NCI-H2081 (cell line): ENCODE measurements at places on chromosomes 11 and 22.

- DNase-seq = no peak
These were observed 32.1 kb downstream of the IFT27 start for GRCh38 chr22:36743591-36744412.

DNA sequence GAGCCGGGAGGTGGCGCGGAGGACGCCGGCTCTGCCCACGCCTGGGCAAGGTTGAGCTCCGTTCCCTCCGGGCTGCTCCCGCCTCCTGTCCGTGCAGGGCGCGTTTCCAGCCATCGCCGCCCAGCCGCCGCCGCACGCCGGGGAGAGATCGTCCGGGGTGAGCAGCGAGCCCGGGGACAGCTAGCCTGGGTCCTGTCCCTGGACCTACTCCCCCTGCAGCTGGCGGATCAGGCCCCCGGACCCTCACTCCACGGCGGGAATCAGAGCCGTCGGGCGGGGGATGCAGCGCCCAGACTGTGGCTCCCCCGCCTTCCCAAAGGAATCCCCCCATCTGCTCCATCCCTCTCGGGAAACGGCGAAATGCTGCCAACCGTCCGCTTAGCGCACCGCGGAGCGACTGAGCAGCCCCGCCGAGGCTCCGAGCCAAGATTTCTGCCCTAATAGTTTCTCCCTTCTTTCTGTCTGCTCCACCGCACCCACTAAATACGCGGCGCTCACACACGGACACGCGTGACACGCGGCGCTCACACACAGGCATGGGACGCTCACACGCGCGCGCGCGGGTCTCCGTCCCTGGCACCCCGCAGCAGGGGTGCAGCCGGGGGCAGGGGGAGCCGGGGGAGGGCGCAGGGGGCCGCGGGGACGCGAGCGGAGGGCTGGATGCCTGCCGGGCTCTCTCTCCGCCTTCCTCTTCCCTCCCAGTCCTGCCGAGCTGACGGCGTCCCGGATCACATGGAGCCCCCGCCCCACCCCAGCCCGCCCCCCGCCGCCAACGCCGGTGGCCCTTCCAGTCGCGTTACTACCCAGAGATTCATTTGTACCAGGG lies at the start of gene KCNJ5:
Gene KCNJ5, plus strand, starts transcription at position 814 of the 826 bp plus-strand sequence. CDS start 19,918 bp downstream, outside the sequence.
- peak; percentile 34 for DNase-seq

- no peak for DNase-seq
These were observed 138.9 kb downstream of the CD44 start for GRCh38 chr11:35277827-35278226.

GRCh38 chr22:20186183-20186870 lies 35.5 kb upstream of the CCDC188 start:
- DNase-seq = no peak

- no peak for DNase-seq
These were observed 244.9 kb upstream of the SYN3 start for GRCh38 chr22:33303099-33303498.

GRCh38 chr11:126915430-126915829 lies 85.1 kb downstream of the KIRREL3 start:
- DNase-seq = no peak

DNA sequence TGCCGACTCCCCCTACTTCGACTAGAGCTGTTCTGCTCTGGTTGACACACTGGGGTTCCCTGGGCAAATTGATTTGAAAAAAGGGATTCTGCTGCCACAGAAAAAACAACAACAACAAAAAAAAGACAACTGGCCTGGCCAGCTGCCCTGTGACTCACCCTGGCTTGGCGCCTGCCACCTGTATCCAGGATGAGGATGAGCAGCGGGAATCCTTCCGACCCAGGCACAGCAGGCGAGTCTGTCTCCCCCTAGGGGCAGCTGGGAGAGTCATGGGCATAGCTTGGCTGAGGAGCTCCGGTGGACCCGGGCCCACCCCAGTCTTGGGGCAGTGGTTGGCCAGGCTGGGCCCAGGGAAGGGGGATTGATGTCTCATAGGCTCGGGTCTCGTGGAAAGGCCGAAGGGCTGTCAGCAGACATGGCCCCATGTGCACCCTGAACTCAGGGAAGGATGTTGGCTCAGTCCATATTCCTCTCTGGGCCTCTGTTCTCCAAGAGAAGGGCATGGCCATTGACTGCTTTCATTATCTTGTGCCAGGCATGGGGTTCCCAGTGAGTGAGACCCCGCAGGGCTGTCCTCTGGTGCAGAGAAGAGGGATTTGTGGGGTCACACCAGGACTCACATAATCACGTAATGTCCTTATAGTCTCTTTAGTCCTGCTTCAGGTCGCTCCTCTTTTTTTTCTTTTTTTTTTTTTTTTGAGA lies 10.4 kb upstream of the SUN2 start:
- DNase-seq = peak; percentile 10
